ENCODE measurements at places on chromosomes 4 and X.

GRCh38 chr4:41169256-41169800, 45.0 kb downstream of the APBB2 start:
- no peak for DNase-seq

- no peak for DNase-seq
Measured at GRCh38 chr4:55721651-55722050, 85.6 kb upstream of the NMU start.

DNA sequence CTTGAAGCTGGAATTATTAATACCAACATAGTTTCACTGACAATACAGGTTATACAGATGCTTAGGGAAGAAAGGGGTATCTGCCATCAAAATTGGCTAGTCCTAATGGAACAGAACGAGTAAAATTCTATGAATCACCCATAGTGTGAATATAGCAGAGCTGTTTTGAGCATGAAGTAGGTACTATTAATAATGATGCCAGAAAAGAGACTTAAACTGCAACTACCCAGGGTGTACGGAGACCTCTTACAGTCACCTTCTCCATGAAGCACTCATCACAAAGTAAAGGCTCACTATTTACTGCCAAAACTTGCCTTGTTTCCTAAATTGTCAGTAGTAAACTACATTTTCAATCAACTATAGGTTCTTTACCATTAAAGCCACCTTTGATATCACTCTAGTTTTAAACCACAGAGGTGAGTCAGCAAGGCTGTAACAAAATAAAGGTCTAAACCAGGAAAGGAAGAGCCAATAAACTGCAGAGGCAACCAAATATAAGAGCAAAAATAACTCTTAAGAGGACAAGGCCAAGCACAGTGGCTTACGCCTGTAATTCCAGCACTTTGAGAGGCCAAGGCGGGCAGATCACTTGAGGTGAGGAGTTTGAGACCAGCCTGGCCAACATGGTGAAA, 114.4 kb downstream of the FRYL start:
- no peak for DNase-seq

GRCh38 chr4:76624241-76624681, 189.2 kb downstream of the SHROOM3 start:
- no peak for DNase-seq

DNA sequence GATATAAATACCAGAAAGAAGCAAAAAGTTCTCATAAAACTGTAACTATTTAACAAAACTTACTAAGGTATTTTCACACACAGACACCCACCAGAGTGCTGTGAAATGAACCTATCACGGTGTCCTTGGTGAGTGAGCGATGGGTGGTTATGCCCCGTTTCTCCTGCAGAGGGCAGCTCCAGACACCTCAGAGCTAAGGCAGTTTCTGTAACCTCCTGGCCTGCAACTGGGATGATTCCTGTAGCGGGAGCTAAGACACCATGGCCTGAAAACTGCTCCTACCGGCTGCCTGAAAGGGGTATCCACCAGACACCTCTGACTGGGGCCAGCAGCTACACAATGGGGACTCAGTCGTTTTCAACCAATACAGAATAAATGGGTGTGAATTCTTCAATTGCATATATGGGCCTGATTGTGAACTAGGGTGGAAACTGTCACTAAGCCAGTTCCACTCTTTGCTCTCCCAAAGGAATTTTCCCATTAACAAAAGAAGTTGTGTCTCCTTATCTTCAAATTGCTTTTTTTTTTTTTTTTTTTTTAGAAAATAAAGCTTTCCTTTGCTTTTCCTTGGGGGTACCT, 2375.8 kb upstream of the TENM3 start:
- DNase-seq, result no peak

GRCh38 chrX:46236411-46236810, 308.8 kb downstream of the ZNF674 start:
- no peak for DNase-seq

DNA sequence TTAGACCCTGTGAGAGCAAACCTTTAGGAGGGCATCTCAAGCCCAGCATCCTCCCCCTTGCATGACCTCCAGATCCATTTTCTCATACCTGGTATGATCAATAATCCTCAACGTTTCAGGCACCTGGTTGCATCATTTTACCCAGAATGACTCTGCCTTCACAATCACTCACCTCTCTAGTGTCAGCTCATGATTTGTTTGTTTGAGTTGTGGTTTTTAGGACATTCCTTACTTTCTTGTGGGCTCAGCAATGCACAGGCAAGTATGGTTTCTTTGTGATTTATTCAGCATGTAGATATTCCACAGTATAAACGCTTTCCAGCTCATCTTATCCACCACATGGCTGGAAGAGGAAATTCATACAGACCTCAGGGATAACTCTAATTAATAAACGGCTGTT, 93.6 kb upstream of the CPEB2 start:
- no peak for DNase-seq

GRCh38 chr4:69167300-69167699, 47.2 kb downstream of the UGT2B11 start:
- DNase-seq, result no peak

DNA sequence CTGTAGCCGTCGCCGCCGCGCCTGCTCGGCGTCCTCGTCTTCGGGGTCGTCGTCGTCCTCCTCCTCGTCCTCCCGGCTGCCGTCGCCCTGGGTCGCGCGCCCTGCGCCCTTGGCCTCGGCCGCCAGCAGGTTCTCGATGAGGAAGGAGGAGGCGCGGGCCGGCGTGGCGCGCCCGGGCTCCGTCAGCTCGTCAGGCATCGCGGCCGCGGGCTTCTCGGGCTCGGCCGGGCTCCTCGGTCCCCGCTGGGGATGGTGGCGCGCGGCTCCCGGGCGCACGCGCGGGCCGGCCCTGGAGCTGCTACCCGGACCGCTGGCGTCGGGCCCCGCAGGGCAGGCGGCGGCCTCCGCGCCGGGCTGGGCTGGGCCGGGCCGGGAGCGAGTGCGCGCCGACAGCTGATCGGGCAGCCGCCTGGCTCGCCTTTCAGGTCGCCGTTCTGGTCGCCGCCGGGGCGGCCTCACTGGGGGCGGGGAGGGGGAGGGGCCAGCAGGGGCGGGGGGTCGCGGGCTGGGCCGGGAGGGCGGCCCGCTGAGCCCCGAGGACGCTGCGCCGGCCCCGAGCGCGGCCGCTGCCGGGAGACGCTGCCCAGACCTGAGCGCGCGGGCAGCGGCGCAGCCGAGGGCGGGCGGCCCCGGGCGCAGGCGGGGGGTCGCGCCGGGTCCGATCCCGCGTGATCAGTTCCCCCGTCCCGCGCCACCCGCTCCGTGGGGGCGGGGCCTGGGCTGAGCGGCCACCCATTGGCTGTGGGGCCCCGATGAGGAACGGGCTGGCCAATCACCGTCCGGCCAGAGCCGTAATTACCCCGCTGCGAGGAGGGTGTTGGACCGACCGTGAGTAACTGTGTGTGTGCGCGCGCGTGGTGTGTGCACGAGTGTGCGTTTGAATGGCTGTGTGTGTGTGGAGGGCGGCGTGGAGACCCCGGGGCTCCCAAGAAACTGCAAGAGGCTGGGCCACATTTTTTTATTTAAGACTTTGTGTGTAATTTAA, at the start of gene HMX1:
HMX1 (minus strand) TSS at position 423 of the 985 bp plus-strand sequence; CDS start at position 198, 225 bp downstream.
- DNase-seq, result no peak

GRCh38 chr4:155552180-155552579, 114.5 kb upstream of the GUCY1A1 start:
- no peak for DNase-seq

DNA sequence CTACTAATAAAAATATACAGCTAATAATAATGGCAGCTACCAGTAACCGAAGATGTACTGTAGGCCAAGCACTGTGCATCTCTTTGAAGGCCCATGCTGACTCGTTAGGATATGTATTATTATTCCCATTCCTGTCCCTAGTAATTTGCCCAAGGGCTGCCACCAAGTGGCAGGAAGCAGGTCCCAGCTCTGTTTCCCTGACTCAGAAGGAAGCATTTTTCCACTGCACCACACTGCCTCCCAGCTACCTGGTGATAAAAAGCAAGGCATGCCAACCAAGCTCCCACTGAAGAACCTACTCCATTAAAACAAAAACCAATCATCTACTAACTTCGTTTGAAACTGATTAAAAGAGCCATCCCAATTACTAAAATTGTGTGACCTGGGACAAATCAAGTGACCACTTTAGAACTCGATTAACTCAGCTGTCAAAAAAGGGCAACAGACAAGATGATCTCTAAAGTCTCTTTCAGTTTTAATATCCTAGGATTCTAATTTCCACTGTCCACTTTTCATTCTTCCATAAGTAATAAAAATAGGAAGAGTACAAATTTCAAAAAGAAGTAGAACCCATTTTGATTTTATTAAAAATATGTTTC, 24.3 kb upstream of the PGM2 start:
- no peak for DNase-seq

DNA sequence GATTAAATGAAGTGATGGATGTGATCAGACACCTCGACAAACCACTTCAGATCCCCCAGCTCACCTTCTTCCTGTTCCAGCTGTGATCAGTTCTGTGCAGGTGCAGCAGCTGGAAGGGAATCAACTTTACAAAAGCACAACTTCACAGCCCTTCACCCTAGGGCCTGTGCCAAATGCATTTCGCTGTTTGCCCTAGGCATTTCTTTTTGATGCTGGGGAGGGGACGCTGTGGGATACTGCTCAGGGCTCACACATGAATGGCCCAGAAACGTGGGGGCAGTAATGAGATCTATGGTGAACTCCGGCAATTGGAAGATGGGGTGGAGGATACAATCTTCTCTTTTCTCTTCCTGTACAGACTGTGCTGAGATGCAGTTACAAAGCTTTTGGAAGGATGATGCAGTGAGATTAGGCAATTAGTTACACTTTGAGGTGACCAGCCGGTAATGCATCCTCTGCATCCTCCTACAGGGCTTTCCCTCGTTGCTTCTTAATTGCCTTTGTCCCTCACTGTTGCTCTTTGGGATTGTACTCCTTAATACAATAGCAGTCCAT, 215.1 kb upstream of the PITX2 start:
- DNase-seq, result no peak
